ENCODE measurements at places on chromosomes 12 and 14.

- no peak for DNase-seq
These were observed 227.5 kb upstream of the RMST start for GRCh38 chr12:97235102-97235501.

DNA sequence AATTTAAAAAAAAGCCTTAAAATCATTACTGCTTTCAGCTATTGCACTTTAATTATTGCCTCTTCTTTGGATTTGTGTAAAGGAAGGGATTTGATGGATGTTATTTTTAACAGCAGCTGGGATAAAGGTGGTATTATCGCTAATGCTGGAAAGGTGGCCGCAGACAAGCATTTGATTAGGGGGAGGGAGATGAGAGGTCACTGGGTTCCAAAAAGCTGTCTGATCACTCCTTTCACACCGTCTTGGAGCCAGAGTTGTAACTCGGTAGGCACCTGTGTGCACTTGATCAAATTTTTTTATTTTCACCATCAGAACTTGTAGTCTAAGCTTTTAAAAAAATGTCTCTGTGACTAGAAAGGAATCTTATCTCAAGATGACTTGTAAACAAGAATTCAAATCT, 99.8 kb downstream of the AKAP6 start:
- no peak for DNase-seq

- DNase-seq: no peak
These were observed 14.7 kb downstream of the GALNT9 start for GRCh38 chr12:132314516-132315233.

- DNase-seq: no peak
These were observed 54.9 kb upstream of the NCOR2 start for GRCh38 chr12:124622331-124622730.

GRCh38 chr12:87953256-87953860, 75.8 kb downstream of the C12orf50 start:
- DNase-seq: no peak

GRCh38 chr12:18837505-18837904, 99.6 kb downstream of the CAPZA3 start:
- DNase-seq: no peak

DNA sequence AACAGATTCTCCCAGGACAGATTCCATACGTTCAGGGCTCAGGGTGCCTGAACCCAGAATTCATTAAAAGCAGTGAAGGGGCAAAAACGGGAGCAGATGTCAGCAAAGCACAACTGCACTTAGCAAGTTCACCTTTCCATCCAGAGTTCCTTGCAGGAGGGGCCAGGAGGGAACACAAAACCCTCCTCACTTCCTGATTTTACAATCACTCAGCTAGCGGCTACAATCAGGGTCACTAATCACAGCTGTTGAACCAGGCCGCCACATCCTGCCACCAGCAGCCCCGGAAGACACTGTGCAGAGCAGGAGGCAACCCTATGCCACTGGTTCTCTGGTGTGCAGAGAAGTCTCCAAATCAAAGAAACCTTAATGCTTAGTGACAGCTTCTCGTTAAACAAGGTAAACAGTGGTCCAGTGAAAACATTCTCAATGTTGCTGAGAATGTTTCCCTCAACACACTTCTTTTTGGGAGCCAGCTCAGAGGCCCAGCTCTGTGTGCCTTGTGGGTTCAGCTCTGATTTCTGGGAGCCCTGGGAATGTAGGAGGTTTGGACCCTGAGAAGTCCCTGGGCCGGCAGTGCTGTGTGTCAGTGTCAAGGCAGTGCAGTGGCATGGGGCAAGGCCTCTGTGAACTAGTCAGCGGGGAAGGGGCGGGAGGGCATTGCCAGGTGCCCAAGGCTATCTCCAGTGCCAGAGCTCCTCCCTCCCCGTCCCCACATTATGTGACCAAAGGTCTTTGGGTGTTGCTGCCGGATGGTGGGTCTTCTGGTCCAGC, 54.5 kb downstream of the VCPKMT start:
- DNase-seq: peak; percentile 59

DNA sequence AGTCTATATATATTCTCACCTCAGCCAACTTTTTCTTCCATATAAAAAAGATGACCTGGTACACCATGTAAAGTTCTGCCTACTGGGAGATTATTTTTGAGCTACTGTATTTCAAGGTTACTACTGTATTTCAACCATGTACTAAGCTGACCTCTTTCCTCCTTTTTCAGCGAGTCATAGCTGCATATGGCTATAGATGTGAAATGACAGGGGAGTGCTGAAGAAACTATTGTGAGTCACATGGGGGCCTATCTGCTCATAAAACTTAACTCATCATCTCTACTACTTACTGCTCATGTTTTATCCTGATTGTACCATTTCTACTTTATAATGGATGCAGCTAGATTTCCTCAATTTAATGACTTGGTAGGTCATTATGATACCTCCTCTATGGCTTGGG, 571.4 kb upstream of the ATP2B1 start:
- no peak for DNase-seq

DNA sequence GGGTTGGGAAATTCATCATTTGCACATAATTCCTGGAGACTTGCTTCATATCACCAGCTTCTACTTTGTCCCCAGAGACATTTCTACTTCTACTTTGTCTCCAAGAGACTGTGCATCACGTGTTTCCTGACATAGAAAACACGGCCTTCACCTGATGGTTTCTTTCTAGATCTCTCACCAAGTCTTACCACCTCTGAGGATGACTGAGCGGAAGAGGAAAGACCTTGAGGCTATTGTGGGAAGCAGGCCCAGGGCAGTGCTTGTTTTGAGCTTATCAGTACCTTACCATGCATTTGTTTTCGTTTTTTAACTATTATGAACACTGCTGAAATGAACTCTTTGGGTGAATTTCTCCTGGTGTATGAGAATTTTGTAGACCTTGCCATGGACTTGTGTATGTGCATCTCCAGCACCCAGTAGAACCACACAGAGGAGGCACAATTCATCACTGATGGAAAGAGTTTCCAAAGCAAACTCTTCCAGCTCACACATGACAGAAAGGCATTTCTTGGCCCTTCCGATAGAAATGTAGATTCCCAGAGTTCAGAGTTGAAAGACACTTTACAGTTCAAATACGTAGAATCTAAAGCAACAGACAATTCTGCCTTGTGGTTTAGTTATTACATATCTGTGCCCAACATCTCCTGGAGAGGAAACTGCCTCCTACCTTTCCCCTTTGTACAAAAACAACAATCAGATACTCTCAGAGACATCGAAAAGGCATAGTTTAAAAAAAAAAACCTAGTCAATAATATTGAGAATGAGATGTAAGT, 434.7 kb downstream of the FUT8 start:
- DNase-seq: no peak

DNA sequence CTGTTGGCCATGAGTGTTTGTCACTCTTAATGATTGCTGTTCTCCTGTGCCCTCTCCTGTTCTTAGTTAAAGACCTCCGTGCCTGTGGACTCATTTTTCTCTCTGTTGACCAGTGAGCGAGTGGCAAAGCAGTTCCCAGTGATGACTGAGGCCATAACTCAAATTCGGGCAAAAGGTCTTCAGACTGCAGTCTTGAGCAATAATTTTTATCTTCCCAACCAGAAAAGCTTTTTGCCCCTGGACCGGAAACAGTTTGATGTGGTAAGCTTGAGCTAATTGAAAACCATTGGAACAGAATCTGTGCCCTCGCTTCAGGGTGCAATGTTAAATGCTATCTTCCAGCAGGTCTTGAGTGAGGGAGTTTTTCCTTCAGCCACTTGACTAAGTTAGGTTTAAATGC, 19.8 kb downstream of the ACAD10 start:
- DNase-seq: no peak

DNA sequence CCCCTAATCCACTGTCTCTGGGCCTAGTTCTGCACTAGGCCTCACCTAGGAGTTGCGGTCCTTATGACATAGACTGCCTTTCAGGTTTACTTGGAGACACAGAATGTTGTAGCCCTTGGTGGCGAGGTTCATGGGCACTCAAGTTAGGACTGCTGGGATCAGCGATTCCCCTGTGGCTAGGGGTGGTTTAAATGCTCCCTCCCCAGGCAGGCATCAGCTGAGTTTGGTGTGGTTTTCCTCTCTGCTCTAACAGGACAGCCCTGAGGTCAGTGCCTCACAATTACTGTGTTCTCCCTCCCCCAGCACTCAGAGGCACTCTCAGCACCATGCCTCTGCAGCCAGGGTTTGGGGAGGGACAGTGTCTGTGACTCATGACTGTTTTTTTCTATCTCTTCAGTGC, 22.2 kb upstream of the RDH16 start:
- no peak for DNase-seq

DNA sequence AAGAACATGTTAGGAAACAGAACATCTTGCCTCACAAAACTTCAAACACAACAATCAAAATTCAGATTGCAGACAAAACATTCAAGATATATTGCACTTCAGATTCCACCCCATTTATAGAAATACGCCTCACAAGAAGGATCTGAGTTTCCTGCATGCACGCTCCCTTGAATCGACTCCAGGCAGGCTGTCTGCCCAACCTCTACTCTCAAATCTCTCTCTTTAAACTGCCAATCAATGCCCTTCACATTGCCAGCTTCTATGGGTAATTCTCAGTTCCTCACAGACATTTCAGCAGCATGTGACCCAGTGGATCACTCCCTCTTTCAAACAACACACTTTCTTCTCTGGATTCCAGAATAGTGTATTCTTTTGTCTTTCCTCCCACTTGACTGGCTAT, 184.1 kb downstream of the PRKD1 start:
- DNase-seq: no peak

GRCh38 chr14:68806526-68807147, 13.8 kb upstream of the ZFP36L1 start:
- no peak for DNase-seq

DNA sequence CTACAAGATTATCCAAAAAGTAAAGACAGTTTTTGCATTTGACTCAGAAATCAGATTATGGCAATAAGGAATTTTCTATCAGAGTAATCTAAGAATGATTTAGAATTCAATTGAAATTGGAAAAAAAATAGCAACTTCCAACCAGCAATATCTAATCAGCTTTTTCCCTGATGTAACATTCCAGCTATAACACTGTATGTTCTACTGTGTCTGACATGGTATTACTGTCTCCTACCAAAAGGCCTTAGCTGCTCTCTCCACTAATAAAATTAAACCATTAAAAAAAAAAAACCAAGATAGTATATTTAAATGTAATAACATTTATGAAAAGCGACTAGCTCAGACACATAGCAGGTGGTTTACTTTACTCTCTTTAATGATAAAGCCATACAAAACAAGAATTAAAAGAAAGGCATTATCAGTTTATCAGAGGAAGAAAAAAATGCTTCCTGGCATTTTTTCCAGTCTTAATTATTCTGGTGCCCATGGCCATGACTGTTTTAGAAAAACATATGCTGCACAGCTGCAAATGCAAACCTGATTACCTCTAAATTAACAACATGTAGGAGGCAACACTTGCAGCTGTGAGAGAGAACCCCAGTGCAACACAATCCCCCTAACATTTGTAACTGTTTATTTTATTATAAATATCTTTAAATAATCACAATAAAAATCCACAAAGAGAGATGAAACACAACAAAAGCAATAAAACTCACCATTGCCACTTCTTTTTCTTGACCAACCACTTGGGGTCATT, 28.8 kb downstream of the PHLDA1 start:
- no peak for DNase-seq

DNA sequence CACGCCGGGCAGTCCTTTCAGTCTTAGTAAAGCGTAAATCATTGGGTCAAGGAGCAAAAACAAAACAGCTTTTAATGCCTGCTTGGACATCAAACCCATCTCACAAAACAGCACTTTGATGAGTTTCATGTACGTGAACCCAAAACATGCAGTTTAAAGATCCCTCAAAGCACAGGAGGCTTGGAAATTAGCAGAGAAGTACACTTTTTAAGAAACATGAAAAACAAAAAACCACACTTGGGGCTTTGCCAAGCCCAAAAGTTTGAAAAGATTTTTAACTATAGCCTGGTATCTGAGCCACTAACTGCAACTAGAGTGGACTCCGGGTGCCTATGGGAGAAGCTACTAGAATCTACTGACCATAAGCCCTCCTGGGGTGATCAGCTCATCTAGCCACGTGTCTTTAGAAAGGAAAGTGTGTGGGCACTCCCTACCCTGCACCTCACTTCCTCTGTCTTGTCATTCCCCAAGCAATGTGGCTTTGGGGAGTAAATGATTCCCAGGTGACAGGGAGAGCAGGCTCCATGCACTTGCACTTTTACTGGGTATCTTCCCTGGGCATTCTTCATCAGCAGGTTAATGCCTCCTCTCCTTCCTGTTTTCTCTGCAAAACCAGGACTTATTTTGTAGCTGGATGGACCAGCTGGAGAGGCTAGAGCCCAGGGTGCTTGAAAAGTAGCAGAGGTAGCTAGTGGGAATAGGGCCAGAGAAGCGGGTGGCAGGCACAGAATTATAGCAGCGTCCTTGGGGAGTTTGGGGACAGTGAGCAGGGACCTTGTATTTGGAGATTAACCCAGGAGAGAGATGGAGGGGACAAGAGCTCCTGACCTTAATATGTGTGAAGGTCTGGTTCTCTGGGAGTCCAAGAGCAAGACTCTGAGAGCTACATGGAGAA, 339.3 kb downstream of the BCL11B start:
- DNase-seq: no peak
